ENCODE measurements at places on chromosomes 12 and 14. TPM values are rescaled to one million over a fixed set of nuclear protein-coding genes. Genes with fewer than 3 reads are reported as not detected.

The C14orf180 gene
- not detected for total RNA-seq

The TAS2R9 gene
- total RNA-seq: not detected

The PPP1R12A gene
- 20.3 TPM for total RNA-seq

The NRXN3 gene
- total RNA-seq: 0.52 TPM

The TEAD4 gene
- total RNA-seq: 47.4 TPM

The SERPINA9 gene
- total RNA-seq: not detected

The ETFBKMT gene
- total RNA-seq: 0.87 TPM

The TMEM132C gene
- not detected for total RNA-seq

The KLHDC1 gene
- total RNA-seq: 0.09 TPM

The DDX54 gene
- 72.1 TPM for total RNA-seq

The TAS2R20 gene
- not detected for total RNA-seq

The DPF3 gene
- 0.05 TPM for total RNA-seq

All from A549 treated with AZD2906 at 1 μM for 4 hours (cell line).